ENCODE measurements at places on chromosomes 4 and X.

DNA sequence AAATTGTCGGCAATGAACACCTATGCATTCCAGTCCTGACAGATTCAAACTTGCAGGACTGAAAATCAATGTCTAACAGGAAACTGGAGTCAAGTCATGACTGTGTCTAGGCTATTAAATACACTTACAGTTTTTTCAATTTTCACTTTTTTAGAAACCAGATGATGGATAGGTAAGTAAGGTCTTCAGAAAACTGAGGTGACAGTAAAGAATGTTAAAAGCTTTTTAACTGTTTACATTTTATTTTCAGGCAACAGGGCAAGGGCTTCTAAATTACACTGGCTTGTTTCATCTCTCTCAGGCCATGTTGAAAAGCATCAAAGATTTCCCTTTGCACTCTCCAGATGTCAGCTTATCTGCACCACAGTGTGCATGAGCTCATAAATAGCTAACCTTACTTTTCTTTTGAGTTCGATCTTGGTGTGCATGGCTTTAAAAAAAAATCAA lies 65.2 kb downstream of the SEC24D start:
- DNase-seq: no peak

- DNase-seq: no peak
These were observed 19.0 kb downstream of the MRPL1 start for GRCh38 chr4:77881460-77882295.

- no peak for DNase-seq
These were observed 66.0 kb upstream of the NKX1-1 start for GRCh38 chr4:1472148-1472797.

GRCh38 chr4:110216129-110216528 lies 17.7 kb upstream of the ELOVL6 start:
- no peak for DNase-seq

DNA sequence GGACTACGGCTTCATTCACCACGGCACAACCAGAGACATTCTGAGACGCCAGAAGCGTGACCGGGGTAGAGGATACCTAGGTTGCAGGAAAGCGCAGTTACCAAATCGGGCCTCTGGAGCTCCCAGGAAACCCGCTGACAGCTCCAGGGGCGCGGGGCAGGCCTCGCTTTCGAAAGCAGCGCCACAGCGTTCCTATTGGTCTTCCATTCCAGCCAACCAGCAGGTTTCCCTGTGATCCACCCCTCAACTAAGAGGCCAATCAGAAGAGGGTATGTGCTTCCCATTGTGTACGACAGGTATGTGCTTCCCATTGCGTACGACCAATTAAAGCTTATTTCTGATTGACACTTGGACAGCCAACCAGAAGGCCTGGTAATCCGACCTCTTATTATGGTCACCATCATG lies 14.9 kb downstream of the SNX12 start:
- DNase-seq: no peak

DNA sequence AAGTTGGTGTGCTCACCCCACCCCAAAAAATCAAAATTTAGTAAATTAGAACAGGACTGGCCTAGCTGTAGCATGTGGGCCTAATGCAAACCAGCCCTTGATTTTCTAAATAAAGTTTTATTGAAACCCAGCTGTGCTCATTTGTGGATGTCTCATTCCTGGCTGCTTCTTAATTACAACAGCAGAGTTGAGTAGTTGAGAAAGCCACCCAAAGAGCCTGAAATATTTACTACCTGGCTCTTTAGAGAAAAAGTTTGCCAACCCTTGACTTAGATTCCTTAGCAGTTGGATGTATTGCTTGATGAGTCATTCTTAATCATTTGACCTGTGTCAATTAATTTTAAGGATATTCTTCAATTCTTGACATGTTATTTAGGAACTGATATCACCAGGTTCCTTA lies 168.3 kb upstream of the PUDP start:
- no peak for DNase-seq

- no peak for DNase-seq
These were observed 47.0 kb downstream of the MOSPD2 start for GRCh38 chrX:14920196-14920595.

DNA sequence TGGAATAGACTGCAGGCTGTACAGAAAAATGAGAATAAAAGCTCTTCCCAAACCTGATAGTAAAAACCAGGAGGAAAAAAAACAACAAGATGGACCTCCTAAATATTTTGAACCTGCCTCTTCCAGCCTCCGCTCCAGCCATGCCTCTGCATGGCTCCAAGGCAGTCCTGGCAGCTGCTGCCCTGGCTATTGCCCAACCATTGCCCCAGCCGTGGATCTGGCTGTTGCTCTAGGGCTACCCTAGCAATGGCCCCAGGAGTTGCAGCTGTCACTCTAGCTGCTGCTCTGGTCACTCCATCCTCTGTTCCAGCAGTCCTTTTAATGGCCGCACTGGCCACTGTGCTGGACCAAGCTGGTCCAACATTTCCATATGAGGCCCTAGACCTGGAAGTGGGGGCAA lies 1756.0 kb downstream of the C4orf33 start:
- no peak for DNase-seq

GRCh38 chrX:139113708-139114107 lies 402.2 kb upstream of the FGF13 start:
- no peak for DNase-seq

DNA sequence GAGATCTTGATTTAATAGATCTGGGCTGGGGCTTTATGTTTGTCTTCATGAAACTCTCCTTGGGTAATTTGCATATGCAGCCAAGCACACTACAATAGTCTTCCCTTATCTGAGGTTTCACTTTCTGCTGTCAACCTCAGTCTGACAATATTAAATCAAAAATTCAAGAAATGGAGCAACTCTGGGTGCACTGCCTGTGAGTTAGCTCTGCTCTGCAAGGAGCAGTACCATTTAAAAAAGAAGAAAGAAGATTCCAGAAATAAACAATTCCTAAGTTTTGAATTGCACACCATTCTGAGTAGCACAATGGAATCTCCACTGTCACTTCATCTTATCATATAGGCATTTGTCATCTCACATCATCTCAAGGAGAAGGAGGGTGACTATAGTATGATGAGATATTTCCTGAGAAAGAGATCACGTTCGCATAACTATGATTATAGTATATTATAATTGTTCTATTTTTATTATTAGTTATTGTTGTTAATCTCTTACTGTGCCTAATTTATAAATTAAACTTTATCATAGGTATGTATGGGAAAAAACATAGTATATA lies 9.4 kb downstream of the FNIP2 start:
- no peak for DNase-seq

GRCh38 chr4:64756016-64756415 lies 346.8 kb upstream of the TECRL start:
- no peak for DNase-seq

GRCh38 chr4:114028071-114028470 lies 48.6 kb upstream of the ARSJ start:
- DNase-seq: no peak

DNA sequence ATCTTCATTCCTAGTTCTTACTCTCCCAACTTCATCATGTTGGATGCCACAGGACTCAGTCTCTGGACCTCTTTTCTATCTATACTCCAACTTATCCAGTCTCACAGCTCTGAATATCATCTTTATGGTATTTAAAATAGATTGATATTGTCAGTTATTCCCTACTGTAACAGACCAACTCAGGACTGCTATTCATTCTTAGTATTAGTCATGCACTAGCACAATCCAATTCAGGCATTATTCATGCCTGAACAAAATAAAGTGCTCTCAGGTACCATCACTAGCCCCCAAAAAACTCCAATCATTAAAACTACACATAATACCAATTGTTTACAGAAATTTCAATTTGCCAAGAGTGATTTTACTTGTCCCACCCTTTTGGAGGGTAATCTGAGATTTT lies 37.7 kb downstream of the FRYL start:
- DNase-seq: no peak

DNA sequence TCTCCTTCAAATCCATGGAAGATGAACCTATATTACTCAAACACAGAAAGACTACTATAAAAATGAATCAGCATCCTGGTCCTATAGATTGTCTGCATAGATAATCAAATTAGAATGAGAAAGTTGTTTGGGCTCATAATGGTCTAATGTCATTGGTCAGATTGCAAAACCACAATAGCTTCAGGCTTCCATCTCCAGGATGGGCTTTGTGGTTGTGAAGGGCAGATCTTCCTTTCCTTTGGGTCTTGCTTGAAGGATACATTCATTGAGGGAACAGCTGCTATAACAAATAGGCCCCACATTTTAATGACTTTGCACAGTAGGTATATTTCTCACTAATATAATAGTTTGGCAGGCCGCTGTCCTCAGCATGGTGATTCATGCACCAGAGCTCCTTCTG lies 94.3 kb downstream of the REPS2 start:
- no peak for DNase-seq

DNA sequence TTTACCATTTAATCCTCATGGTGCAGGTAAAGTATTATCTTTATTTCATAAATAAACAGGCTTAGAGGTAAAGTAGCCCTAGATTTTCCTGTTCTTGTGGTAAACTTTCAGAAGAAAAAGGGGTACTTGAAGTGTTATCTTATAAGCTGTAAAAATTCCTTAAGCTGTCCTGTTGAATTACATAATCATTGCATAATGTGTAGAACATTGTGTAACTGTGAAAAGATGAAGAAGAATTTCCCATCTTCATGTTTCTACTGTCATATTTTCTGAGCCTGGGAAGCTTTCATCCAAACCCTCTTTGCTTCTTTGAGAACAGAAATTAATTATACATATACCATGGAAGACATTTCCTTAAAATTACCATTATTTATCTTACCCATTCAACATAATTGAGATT lies 90.5 kb downstream of the ELOVL6 start:
- no peak for DNase-seq

GRCh38 chr4:1735215-1735614 lies 13.9 kb downstream of the TACC3 start:
- DNase-seq: no peak

- DNase-seq: no peak
These were observed 231.2 kb upstream of the F9 start for GRCh38 chrX:139299309-139299708.

DNA sequence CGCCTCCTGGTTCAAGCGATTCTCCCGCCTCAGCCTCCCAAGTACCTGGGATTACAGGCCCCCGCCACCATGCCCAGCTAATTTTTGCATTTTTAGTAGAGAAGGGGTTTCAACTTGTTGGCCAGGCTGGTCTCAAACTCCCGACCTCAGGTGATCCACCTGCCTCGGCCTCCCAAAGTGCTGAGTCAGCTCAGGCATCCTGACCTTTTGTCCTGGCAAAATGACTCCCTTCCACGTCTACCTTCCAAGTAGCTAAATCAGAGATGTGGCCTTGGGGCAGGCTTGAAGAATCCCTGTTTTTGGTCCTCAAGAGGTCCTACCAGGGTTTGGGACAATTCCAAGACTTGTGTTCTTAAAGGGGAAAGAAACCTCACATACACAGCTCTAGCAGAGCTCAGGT lies 12.8 kb downstream of the AFAP1 start:
- DNase-seq: no peak

- no peak for DNase-seq
These were observed 209.7 kb downstream of the SPRY1 start for GRCh38 chr4:123606336-123606735.

GRCh38 chrX:49058794-49059193 lies at the start of gene CCDC120:
Gene CCDC120, plus strand, starts transcription at chrX:49058999. Its CDS starts 3,043 bp downstream, at chrX:49062042.
- no peak for DNase-seq

GRCh38 chr4:176433983-176434382 lies 114.2 kb downstream of the SPCS3 start:
- DNase-seq: no peak

All from posterior cingulate gyrus (tissue), 11 donors.